ENCODE measurements at places on chromosomes 11 and 22. TPM values are rescaled to one million over a fixed set of nuclear protein-coding genes. Genes with fewer than 3 reads are reported as not detected.

ELF5 gene
- not detected for total RNA-seq

MS4A4E gene
- not detected for total RNA-seq

SSTR3 gene
- 0.41 TPM for total RNA-seq

ZBED5 gene
- 67.7 TPM for total RNA-seq

KRTAP5-11 gene
- not detected for total RNA-seq

ELMOD1 gene
- 118 TPM for total RNA-seq

TPBGL gene
- not detected for total RNA-seq

SAA4 gene
- total RNA-seq, result not detected

OR10A3 gene
- not detected for total RNA-seq

PRMT3 gene
- 23.6 TPM for total RNA-seq

MMP3 gene
- not detected for total RNA-seq

DRD2 gene
- 1.6 TPM for total RNA-seq

ADM2 gene
- total RNA-seq, result not detected

CDC42BPG gene
- under 0.01 TPM for total RNA-seq

KCNJ1 gene
- total RNA-seq, result not detected

CATSPERZ gene
- total RNA-seq, result 0.82 TPM

SNX32 gene
- total RNA-seq, result 6.1 TPM

OR52E8 gene
- not detected for total RNA-seq

VPREB1 gene
- not detected for total RNA-seq

NXPE4 gene
- not detected for total RNA-seq

FIBIN gene
- total RNA-seq, result 6.5 TPM

GAS2L1 gene
- total RNA-seq, result 2.9 TPM

RCOR2 gene
- total RNA-seq, result 14.3 TPM

OR51B4 gene
- 0.41 TPM for total RNA-seq

FIBP gene
- total RNA-seq, result 154 TPM

PKDREJ gene
- total RNA-seq, result under 0.01 TPM
